ENCODE measurements at places on chromosomes 1 and 21.

DNA sequence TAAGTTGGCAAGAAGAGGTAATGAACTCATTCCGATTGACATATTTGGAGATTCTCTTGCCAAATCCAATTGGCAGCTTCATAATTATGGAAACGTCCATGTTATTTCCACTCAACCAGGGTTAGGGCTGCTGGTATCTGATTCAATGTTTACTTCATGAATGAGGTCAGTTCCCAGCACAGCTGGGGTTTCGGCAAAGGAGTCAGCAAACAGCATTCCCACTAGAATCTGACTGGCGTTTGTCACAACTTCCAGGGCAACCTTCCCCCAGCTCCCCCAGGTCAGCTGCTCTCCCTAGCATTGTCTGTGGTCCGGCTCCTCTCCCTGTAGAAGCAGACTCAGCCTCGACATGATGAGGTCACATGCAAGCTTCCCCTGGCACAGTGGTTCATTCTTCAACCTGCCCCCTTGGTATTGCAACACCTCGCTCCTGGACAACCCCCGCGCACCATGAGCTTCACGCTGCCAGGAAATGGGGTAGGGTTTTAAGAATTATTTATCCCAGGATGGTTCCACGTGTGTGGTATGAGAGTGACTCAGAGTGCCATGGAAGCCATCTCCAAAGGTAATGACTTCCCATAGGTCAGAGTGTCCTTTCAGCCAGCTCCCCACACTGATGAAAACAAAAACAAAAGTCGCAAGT, 100.7 kb upstream of the SLC25A33 start:
- peak; percentile 69 for DNase-seq

DNA sequence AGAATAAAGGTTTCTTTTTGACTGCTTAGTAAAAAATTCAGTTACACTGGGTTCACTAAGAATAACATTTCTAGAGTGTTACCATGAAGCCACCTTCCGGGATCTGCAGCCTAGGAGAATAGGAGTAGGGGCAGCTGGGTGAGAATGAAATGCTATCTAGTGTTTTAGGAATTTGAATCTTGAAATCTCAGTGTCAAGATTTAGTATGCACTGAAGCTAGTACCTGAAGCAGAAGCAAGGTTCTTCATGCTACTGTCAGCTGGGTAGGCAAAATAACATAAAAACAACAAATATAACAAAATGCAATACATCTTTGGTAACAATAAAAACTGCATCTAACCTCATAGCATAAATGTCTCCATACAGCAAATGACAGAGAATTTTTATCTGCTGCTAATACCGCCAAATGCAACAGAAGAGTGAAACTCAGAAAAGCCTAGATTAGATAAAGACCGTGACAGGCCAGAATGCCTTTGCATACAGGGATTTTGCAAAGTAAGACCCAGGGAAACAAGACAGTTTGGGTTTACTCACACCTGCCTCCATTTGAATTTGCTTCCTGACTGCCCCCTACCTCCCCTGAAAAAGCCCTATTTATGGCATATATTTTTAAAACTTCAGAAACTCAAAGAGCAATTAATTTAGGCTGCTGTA, 58.2 kb downstream of the GADD45A start:
- peak; percentile 75 for DNase-seq

DNA sequence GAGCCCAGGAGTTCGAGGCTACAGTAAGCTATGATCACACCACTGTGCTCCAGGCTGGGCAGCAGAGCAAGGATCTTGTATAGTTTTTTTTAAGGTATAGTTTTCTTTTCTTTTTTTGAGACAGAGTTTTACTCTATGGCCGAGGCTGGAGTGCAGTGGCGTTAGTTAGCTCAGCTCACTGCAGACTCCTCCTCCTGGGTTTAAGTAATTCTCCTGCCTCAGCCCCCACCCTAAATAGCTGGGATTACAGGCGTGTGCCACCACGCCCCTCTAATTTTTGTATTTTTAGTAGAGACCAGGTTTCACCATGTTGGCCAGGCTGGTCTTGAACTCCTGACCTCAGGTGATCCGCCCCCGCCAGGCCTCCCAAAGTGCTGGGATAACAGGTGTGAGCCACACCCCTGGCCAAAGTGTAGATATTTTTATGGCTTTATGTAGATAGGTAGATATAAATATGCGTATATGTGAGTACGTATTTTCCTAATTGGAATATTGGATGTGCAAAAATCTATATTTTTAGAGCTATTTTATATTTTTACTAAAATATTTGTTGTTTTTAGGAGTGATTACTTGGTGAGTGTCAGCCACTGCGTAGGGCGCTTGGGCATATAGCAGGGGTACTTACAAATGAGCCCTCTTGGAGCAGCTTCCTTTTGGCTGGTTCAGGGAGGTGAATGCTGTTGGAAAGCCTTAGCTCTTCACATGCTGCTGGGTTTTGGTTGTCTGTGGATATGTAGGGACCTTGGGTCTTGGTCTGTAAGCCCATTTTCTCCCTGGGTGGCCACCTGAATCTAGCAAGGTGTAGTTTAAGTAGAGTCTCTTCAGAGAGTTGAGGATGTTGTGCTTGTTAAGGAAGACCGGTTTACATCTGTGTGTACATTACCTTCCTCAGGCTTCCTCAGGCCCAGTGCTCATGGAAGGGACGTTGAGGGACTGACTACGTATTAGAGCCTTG, 9.5 kb downstream of the KDM4A start:
- no peak for DNase-seq

GRCh38 chr1:205073511-205073910, 10.7 kb downstream of the TMEM81 start:
- no peak for DNase-seq

DNA sequence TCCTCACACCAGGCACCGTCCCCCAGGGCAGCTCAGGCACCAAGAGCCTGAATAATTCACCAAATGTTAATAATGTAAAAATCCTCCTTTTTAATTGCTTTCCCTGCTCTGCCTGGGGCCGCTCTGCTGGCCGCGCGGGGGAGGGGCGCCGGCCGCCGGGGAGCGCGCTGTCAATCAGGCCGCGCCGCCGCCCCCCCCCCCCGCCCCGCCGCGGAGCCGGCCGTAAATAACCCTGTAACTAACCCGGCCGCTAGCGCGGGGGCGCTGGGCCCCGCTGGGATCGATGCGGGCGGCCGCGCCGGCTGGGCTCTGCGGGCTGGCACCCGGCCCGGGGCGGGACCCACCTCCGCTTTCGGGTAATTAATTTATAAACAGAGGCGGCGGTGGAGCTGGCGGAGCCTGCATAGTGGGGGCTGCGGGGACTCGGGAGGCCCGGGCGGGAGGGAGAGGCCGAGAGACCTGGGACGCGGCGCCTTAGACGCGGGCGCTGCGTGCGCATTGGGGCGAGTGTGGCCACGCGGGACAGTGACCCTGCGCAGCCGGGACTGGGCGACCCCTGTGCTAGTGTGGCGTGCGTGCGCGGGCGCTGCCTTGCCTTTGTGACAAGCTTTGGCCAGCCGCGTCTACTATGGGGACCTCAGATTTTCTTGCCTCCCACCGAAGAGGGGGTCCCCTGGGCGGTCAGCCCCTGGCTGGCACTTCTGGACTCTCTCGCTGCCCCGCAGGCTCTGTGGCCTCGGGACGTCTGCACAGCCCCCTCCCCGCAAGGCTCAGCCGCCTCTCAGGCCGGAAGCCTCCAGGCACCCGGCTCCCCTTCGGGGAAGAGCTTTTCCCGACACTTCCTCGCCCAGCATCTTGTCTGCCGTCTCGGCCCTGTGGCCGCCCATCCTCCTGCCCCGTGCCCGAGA, 16.6 kb downstream of the SAMD11 start:
- peak; percentile 80 for DNase-seq

DNA sequence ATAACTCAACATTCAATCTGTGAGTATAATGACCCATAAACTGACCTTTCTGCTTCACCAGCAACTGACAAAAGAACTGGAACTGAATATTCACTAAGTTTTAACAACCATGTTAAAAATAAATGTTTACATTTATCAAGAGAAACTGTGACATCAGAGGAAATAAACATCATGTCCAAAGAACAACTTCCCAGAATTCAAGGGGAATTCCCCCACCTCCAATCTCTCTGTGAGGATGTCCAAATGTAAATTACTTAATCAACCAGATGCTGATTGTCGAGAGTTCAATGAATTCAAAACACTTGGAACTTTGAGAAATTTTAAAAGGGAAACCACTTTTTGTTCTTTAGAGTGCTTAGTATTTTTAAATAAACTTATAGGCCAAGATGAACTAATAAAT, 365.6 kb upstream of the ADGRL2 start:
- no peak for DNase-seq

GRCh38 chr1:222242492-222242891, 305.4 kb downstream of the HHIPL2 start:
- no peak for DNase-seq

- DNase-seq: no peak
Observed at GRCh38 chr1:71882637-71883036, 399.7 kb downstream of the NEGR1 start.

DNA sequence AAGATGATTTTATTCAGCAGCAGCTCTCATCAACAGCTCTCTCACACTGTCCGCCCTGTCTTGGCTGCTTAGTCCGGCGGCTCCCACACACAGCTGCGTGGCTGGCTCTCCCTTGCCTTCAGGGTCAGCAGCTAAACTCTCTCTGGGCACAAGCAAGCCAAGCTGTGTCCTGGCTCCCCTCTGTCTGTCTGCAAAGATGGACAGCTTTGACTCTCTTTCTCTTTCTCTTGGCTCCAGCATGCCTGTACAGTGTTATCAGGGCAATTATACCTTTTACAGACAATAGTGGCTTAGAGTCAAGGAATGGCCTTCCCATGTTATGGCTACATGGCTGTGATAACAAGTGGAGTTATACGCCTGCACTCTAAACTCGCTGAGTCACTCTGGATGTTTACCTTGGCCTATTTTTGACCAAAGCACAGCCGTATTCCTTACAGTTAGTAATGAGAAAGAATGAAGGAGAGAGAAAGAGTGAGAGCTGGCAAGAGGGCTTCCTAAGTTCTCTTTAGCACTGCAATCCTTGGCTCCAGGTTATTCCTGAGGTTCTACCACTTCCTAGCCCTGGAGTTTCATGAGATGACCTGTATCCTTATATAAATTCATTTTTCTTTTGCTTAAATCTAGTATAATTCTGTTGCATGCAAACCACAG, 59.9 kb upstream of the ZSWIM5 start:
- DNase-seq: peak; percentile 15

- DNase-seq: no peak
Observed at GRCh38 chr1:93576746-93577145, 104.9 kb downstream of the BCAR3 start.

DNA sequence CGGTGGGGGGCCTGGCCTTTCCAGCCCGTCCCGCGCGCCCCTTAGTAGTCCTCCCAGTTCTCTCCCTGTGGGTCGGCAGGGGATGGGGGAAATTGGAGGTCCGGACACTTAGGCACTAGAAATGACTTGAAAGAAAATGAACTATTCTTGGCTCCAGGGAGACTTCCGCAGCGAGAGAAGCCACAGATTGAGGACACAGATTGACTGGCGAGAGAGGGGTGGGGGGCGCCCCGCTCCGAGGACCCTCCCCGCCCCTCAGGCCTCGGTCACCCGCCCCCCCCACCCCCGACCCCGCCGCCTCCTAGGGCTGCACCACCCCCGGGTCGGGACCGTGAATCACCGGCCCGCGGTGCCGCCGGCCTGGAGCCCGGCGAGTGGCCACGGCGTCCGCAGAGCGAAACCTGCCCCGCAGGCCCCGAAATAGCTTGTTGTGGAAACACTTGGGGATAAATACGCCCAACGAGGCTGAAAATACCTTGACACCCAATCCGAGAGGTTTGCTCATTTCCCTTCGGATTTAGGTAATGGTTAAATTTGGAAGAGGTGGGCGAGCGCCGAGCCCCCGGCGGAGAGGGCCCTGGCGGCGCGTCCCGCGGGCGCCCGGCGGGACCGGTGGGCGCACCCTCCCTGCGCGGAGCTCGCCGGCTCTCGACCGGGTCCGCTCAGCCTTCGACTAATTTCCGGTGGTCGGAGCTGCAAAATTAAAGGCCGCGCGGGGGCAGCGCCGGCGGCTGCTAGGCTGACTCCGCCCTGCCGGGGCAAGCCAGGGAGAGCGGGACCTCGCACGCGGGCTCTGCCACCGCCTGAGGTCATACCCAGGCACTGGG, at the start of gene GFI1:
Gene GFI1 (minus strand): TSS at position 675 of the 827 bp plus-strand sequence. CDS start 3,438 bp downstream, outside the sequence.
- DNase-seq: peak; percentile 61

- DNase-seq: no peak
Observed at GRCh38 chr21:41368735-41369104, 6.9 kb downstream of the MX2 start.

- DNase-seq: no peak
Observed at GRCh38 chr1:90919900-90920299, 101.9 kb downstream of the ZNF644 start.

DNA sequence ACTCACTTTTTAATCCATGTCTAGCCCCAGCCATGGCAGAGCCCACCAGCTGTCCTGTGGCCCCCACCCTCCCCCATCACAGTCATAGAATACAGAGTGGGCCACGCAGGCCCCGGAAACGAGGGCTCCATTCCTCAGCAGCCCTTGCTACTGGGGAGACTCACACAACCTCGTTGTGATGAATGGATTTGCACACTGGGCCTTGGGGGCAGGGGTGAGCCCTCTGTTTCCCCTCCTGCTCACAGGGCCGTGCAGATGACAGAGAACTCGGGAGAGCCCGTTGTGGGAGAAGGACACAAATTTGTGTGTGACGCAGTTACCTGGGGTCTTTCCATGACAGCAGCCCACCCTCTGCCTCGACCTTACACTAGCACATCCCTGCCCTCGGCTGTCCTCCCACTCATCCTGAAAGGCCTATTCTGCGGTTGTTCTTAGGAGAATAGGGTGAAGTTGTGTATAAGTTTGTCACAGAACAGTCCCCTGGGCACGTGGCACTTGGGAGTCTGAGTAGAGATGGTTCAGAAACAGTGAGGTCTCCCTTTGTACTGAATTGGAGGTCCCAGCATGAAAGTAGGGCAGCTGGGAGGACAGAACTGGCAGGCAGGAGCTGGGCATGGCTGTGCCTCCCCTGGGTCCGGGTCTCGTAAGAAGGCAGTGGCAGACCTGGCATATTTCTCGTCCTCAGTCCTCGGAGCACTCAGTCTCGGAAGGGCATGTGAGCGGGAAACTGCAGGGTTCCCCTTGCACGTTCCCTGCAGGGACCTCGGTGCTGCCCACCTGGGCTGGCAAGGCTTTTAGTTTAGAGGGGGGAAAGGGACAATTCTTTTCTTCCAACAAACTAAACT, 6.8 kb downstream of the AGT start:
- no peak for DNase-seq

DNA sequence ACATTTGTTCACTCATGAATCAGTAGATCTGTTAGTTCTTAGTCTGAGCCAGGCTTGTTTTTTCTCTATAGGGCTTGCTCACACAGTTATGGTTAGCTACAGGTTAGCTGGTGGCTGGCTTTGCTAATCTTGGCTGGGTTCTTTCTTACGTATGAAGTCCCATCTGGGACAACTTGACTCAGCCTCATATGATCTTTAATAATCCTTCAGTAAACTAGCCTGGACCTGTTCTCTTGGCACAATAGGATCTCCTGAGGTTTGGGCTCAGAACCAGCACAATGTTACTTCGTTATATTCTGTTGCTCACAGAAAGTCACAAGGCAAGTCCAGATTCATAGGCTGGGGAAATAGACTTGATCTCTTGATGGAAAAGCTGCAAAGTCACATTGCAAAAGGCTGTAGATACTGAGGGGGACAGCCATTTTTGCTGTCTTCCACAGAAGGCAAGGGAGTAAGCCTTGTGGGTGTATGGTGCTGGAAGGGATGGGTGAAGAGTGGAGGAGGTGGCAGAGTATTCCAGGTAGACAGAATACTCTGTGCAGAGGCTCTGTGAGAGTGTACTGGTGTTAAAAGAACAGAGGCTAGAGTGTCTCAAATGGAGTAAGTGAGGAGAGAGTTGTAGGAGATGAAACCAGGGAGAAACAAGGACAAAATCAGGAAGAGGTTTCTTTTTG, 24.4 kb downstream of the EFCAB7 start:
- no peak for DNase-seq

- no peak for DNase-seq
Observed at GRCh38 chr21:41365377-41366107, 3.7 kb downstream of the MX2 start.

- DNase-seq: peak; percentile 97
Observed at GRCh38 chr1:204398197-204399125, 13.2 kb downstream of the PPP1R15B start.
